DMS79 (cell line): ENCODE measurements at places on chromosomes 4 and X.

- no peak for DNase-seq
Measured at GRCh38 chrX:108199691-108200090, 108.1 kb downstream of the ATG4A start.

DNA sequence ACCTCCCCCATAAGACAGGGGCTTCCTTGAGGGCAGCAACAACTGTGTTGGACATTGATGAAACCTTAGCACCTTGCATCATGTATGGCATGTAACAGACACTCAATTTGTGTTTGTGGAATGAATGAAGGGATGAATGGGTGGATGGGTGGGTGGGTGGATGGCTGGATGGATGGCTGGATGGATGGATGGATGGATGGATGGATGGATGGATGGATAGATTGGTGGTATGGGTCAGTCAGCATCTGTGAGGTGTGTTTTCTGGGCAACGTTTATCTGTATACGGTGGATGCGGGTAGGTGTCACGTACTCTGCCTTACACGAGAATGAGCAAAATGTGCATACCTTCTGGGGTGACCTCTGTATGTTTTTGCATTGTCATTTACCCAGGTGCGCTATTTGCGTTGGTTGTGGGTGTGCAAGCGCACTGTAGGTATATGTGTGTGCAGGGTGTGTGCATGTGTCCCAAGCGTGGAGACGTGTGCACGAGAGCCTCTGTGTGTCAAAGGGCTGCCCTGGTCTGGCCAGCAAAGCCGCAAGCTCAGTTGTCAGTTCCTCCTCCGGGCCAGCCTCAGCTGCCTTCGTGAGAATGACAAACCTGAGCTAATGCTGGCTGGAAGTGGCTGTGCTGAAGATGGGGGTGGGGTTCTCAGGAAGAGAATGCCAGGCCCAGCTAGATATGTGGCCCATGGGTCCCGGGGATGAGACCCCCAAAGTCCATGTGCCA lies 26.5 kb downstream of the ELF4 start:
- DNase-seq = no peak

GRCh38 chrX:30816079-30816478 lies 73.0 kb downstream of the TAB3 start:
- DNase-seq = no peak

DNA sequence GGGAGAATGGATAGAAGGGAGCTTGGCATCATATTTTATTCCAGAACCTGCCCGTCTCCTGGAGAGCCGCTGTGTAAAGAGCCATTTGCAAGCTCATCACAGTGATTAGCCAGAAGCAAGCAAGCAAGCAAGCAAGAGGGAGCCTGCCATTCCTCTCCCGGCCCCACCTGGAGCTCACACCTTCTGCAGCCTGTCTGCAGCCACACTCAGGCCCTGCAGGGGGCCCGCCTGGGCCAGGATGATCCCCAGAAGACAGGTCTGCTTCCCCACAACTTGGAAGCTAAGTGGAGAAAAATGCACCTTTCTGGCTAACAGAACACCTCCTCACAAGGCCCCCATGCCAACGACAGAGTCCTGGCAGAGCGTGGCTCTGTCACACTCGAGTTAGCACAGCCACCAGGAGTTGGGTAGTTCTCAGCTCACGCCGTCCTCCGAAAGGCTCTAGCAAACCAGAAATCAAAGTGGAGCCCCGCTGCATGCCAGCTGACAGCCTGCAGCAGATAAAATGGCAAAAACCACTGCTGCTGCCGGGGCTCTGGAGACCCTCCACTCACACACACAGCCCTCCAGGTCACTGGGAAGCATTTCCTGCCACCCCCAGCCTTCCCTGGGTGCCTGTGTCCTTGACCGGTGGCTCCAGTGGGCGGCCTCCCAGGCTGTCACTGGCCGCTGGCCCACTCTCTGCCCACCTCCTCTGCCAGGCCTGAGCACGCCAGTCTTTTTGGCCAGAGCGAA lies 54.9 kb downstream of the DCTD start:
- peak; percentile 53 for DNase-seq

GRCh38 chr4:69503558-69503957 lies 7.9 kb upstream of the UGT2B4 start:
- no peak for DNase-seq

GRCh38 chr4:139453041-139453370 lies 915 bp upstream of the RAB33B start:
- DNase-seq = peak; percentile 23
